ENCODE measurements at places on chromosomes 2 and 18.

DNA sequence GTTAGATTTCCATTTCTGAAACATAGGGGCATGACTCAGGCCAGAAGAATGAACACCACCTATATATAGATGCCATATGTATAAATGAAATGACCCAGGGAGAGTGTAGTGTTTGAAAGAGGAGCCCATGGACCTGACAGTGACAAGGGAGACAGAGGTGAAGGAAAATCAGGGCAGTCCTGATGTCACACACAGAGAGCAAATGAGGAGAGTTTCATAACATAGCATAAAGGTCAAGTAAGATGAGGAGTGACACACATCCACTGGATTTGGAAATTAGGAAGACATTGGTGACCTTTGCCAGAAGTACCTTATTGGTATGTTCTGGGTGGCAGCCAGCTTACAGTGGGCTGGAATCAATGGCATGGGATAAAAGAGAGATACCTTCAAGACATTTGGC, 276.7 kb downstream of the ZNF385B start:
- DNase-seq: no peak

- no peak for DNase-seq
These were observed 93.2 kb upstream of the GRB14 start for GRCh38 chr2:164714471-164714870.

DNA sequence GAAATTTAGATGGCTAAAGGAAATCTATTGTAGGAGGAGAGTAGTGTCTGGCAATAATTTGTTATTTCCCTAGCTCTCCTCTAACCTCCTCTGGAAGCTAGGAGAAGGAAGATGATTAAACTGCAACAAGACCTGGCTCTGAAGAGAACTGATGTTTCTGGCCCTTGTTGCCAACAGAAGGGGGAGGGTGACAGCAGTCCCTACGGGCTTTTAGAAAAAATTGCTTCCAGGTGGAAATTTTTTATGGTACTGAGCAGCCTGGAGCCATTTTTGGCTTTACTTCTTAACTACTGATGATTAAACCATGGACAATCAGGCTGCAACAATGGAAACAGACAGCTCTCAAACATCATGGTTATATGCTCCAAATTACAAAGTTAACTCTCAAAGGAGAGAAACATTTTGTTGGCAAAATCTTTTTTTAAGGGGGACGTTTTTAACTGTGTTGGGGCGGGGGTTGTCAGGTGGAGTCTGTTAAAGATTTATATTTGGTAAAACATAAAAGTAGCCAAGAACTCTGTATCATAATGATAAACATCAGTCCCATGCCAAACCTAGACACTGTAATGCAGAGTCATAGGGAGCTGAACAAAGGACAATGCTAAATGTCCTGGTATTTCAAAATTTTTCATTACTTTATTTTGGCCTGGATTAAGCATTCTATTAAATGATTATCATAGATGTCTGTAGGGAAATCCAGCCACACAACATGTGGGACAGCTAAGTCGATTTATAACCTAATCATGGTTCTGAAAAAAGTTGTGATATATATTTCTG, 70.0 kb downstream of the EXOC6B start:
- no peak for DNase-seq

DNA sequence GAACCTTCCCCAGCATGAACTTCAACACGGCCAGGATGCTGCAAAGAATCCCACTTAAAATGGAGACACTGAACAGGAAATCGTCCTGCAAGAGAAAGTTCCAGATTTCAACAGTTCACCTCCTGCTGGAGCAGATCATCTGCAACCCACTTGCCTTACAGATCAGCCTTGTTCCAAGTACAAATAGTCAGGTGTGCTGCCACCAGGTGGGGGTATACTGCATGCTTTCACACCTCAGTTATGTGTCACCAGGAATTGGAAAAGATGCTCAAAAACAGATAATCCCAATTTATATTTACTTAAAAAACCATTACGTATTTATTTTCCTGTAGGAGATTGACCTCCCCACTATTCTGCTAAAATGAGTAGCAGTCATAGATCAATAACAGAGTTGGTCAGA, 212.3 kb downstream of the MGAT5 start:
- no peak for DNase-seq

- no peak for DNase-seq
These were observed 47.3 kb downstream of the RFTN2 start for GRCh38 chr2:197628043-197628500.

DNA sequence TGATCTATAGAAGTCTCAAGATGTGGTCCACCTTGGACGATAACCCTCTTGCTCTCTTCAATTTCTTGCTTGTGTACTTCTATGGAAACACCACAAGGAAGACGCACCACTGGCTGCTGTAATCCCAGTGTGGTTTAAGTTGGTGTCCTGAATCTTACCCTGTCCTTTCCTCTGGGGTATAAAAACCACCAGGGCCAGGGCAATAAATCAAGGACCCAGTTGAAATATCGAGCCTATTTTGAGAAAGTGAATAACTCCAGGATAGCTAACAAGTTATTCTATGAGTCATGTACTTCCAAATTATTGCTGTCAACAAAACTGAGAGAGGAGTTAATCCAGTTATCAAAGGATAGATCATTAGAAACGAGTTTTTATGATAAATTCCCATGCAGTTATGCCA, 137.0 kb downstream of the RND3 start:
- DNase-seq: no peak

DNA sequence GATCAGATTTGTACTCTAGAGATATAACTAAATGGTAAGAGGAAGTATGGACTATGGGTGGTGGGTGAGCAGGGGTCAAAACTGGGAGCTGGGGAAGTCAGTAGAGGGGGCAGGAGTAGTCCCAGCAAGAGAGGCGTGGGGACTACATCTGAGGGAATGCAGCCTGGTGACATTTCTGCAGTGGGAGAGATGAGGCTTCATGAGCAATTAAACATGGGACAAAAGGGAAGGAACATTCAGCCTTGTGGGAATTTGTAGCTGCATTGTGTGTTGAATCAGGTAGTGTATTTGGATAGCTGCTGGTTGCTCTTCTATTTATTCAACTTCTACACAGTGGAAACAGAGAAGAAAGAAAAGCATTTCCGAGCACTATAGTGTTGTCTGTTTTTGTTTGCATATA, 3.6 kb downstream of the CNOT11 start:
- DNase-seq: no peak

DNA sequence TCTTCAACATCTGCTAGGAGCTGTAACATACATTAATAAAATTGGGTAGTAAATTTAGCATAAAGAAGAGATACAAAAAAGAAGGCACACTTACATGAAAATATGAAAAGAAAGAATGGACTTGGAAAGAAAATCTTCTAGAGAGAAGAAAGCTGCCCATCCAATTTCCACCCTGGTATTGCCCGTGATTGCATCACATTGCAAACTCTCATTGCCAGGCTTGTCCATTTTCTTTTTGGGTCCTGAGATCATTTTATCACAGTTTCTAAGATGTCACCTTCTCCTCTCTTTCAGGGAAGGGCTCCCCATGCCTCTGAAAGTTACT, 321.5 kb downstream of the RND3 start:
- DNase-seq: no peak

GRCh38 chr2:150234787-150235446, 252.6 kb downstream of the RND3 start:
- no peak for DNase-seq

DNA sequence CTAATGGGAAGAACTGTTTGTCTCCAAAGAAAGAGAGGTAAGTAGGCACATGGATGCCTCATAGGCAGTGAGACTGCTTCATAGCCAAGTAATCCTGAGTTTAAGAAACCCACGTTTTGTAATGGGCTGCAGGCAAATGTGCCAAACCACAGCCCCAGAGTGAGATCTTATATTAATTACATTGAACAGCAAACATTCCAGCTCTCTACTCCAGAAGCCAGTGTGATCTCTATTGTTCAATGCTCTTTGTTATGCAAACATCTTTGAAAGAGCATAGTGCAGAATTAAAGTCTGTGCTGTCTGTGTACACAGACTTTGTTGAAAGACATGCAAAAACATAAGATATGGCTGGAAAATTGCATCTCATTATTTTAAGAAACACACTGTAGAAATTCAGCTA, 720.8 kb upstream of the REG3G start:
- DNase-seq: no peak

DNA sequence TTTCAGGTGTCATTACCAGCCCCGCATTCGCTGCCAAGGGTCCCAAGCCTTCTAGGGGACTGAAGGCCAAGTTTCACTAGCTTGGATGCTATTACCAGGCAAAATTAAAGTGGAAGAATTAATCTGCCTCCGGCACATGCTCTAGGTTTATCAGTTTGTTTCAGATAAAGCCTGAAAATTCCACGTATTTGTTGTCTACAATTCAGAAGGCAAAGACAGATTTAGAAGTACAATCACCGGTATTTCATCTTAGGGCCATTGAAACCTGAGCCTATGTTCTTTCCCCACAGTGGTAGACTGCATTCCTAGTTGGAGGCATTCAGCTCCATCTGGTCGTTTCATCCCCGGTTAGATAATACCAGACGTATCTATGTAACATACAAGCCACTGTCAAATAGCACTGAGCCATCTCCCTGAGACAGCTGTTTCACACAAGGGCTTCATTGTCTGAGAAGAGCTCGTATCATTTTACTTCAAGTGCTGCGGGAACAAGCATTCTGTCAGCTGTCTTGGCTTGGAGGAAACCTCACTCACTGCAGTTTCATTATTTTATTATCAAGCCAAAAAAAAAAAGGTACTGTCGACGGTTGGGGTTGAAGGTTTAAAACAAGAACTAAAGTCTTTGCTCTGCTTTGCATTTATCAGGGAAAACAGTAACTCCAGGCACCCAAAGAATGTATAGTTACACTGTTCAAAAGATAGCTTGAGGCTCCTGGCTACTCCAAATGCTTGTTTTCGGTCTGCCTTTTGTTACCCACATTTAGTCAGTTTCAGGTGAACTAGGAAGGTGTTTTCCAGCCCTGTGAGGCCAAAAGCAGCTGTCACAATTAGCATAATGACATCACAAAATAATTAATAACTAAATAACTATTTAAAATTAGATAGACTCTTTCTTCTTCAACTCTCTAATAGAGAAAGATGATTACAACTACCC, 76.7 kb downstream of the TGIF1 start:
- DNase-seq: no peak

DNA sequence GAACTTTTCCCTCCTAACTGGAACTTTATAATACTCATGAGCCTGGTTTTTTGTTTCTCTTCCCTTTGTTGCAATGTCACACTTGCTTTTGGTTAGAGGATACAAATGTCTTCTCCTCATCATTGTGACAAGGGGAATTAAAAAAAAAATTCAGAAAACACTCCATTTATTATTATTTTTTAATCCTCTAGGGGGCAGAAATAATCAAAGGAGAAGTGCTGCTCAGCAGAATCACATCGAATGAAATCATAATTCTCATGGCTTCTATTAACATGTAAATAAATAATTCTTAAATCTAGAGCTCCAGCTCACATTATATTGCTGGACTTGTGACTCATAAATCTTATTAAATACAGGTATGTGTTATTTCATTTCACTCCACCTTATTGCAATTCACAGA, 273.8 kb downstream of the TRIB2 start:
- no peak for DNase-seq

GRCh38 chr2:134765987-134766386, 47.2 kb upstream of the TMEM163 start:
- DNase-seq: no peak
